BJ (cell line): ENCODE measurements at places on chromosomes 5 and 9.

DNA sequence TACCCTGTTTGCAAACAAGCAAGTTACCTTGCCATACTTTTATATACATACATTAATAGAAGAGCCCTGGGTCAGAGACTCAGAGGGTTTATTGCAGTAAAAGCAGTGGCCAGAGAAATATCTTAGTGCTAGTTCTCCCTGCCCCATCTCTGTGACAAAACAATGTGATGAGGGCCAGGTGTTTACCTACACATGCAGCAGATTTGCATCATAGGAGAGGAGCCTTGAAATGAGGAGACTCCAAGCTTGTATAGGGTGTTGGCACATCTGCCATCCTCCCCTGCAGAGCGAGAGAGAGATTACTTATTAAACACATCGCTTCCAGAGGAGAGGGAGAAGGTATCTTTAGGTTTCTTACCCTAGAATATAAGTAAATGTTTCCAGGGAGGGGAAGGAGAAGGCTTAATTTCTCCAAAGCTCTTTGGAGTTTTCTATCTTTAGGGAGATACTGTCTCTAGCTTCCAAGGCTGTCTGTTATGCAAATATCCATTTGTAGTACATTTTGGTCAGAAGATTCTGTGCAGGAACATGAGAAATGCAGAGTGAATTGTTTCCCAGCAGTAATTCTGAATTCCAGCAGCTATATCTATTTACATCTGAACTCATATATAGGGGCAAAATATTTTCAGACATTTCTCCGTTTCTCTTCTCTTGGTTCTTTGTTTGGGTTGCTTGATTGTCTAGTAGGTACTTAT is 15.7 kb downstream of the FER start:
- no peak for DNase-seq

DNA sequence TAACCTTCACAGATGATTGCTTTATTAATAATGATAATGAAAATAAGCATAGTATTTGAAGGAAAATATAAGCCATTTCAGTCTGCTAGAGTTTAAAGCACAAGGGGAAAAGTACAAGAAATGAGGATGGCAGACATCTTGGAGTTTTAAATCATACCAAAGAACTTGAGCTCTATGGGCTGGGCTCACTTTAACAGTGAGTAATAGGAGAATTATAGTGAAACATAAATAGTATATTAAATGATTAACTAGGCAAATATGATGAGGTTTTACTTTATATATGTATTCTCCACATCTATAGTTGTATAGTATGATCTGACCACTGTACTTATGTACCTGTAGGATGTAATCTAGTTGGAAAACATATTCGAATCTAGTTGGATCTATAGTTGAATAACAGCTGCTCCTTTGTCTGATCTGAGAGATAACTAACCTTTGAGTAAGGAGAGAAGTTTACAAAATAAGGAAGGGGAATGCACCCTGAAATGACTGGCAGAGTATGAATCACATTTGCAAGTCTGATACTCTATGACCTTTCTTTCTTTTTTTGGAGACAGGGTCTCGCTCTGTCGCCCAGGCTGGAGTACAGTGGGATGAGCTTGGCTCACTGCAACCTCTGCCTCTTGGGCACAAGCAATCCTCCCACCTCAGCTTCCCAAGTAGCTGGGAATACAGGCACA is 17.6 kb downstream of the MEGF9 start:
- no peak for DNase-seq

GRCh38 chr9:102966999-102967398 is 28.1 kb upstream of the CYLC2 start:
- DNase-seq = no peak

DNA sequence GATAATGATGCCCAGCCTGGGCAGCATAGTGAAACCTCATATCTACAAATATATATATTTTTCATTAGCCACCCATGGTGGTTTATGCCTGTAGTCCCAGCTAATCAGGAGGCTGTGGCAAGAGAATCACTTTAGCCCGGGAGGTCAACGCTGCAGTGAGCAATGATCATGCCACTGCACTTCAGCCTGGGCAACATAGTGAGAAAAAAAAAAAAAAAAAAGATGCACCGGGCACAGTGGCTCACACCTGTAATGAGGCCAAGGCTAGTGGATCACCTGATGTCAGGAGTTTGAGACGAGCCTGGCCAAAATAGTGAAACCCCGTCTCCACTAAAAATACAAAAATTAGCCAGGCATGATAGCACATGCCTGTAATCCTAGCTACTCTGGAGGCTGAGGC is 50.2 kb upstream of the ADRA1B start:
- no peak for DNase-seq

GRCh38 chr9:115507148-115507547 is 389.2 kb upstream of the TNC start:
- no peak for DNase-seq

DNA sequence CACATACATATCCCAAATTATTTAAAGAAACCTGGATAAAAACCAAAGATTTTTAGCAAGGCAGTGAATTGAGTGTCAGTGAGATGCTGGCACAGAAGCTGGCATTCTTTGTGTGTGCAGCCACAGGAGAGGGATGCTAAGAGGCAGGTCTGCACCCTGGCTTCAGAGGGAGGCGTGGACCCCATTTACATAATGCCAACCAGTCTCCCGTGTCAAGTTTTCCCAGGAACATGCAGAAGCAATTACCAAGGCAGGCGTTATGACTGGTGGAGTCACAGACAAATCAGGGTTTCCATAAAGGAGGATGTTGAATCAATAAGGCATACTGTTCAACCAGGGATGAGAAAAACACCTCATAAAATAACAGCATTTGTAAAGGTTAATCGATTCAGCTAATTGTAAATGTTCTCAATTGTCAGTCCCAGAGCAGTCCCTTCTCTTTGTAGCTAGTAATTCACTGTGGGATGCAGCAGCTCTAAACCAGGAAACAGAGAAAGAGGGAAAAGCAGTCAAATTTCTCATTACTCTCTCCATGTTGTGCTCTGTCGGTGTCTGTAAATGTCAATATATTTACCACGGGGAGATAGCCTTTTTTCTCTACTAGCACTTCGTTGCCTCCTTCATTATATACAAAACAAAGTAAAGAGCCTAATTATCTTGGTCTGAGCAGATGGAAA is 452.4 kb upstream of the GRAMD2B start:
- no peak for DNase-seq
